ENCODE measurements at places on chromosomes 12 and 14.

DNA sequence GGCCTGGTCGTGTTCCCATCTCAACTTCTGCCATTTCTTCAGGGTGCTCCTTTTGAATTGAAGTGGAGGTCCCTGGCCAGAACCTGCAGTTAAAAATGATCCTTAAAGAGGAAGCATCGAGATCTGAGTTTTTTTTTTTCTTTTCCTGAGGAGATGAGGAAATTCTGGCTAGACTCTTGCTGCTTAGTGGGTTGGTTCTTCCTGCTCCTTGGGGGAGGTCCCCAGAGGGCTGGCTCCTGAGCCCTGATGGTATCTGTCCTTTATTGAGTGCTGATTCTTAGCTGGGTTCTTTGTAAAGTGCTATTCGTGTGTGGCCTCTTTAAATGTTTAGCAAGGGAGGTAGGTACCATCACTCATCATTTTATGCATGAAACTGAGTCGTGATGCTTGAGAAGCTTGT is 11.7 kb downstream of the PELI2 start:
- DNase-seq = no peak

DNA sequence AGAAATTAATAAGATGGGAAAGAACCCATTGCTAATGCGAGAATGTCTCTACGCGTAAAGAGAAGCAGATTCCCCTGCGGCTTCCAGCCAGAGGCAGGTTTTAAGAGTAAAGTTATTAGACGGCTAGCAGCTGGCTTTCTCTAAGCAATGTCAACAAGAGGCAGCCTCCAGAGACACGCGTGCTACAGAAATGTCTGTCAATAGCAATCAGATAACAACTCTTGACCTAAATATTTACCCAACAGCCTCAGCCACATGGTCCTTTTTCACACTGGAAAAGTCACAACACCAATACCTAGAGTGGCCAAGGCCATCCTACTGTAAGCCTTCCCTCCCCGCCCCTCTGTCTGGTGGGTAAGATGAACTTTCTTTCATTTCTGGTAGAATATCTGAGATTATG is 146.0 kb upstream of the SFSWAP start:
- no peak for DNase-seq

GRCh38 chr12:79108962-79109361 is 244.4 kb downstream of the SYT1 start:
- no peak for DNase-seq

DNA sequence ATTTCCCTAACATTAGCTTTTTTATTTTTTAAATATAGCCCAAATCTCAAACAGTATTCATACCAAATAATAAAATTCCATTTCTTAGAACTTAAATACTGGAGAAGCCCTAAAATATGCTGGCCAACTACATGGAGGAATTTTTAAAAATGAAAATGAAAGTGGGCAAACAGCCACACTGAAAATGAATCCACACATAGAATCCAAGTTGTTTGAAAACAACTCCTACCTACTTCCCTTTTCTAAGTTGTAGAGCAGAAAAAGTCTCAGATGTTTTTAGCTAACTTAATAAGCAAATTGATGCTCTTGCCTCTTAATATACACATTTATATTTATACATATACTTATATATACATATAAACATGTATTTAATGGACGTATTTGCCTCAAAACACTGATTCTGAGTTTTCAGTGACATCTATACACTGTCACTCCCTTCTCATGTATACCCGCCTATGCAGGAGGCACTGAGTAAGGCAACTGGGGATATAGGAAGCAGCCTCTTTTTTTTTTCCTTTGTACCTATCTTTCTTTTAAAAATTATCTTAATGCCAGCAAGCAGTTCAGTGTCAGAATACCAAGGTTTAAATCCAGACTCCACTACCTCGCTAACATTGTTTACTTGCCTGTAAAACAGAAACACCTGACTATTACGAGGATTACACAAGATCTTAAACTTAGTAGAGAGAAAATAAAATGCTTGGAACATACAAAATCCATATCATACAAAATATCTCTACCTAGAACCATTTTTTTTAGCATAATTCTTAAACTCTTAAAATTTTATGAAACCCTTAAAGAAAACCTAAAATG is 13.3 kb downstream of the DICER1 start:
- no peak for DNase-seq

DNA sequence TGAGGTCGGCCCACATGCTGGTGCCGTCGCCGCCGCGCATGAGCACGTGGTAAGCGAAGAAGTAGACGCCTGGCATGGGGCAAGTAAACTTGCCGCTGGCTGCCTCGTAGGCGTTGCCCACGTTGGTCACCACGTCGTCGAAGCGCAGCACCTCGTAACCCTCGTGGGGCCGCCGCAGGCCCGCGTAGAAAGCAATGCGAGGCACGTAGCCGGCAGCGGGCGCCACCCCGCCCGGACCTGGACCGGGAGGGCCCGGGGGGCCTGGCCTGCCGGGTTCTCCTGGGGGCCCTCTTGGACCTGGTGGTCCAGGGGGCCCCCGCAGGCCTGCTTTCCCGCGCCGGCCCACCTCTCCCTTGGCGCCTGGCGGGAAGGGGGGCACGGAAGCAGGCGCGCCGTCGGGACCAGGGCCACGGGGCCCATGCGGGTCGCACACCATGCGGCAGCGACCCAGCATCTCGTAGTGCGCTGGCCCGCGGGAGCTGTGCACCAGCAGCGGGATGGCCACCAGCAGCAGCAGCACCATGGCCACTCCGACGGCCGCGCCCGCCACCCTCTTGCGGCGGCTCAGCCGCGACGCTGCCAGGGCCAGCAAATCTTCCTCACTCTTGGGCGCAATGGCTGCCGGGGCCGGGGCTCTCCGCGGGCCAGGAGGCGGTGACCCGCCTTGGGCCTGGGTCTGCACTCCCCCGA is 888 bp downstream of the C1QL4 start:
- no peak for DNase-seq

GRCh38 chr12:75854681-75855309 is 176.8 kb downstream of the PHLDA1 start:
- DNase-seq = no peak

GRCh38 chr12:11813438-11813813 is 164.0 kb downstream of the ETV6 start:
- DNase-seq = no peak

DNA sequence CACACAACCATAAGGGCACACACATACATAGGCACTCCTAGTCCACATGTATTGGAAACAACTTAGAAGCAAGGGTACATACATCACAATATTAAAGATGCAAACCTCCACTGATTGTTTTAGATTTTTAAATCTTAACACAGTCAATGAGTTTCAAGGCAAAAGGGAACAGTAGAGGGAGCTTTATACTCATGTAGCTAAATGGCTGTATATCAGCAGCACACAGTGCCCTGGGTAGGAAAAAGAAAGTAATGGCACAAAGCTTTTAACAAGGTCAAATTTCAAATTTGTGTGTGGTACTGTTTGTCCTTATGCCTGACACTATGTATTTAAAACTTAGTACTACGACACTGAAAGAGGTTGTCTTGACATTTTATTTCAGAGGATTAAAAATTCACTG is 262.0 kb downstream of the MED13L start:
- DNase-seq = no peak

GRCh38 chr12:570921-571794 is 92.1 kb downstream of the NINJ2 start:
- no peak for DNase-seq
